GM12878 (cell line): ENCODE measurements at places on chromosomes 3 and 15. TPM values are rescaled to one million over a fixed set of nuclear protein-coding genes. Genes with fewer than 3 reads are reported as not detected.

GRCh38 chr15:64400583-64400982, 12.9 kb downstream of the TRIP4 start:
- H3K4me1 ChIP-seq, result no peaks in the 10 kb centered on the region
- H3K36me3 ChIP-seq, result peaks cover 2% of the 10 kb centered on the region
- H3K27me3 ChIP-seq, result no peaks in the 10 kb centered on the region
- no peak overlapping the region for H3K4me3 ChIP-seq
- H3K27ac ChIP-seq, result no peak overlapping the region

GRCh38 chr3:40307176-40307575, 2.3 kb upstream of the EIF1B start:
- no peak overlapping the region for H3K4me3 ChIP-seq
- H3K27ac ChIP-seq, result no peak overlapping the region
- H3K36me3 ChIP-seq, result no peaks in the 10 kb centered on the region
- DNase-seq, result no peak

DNA sequence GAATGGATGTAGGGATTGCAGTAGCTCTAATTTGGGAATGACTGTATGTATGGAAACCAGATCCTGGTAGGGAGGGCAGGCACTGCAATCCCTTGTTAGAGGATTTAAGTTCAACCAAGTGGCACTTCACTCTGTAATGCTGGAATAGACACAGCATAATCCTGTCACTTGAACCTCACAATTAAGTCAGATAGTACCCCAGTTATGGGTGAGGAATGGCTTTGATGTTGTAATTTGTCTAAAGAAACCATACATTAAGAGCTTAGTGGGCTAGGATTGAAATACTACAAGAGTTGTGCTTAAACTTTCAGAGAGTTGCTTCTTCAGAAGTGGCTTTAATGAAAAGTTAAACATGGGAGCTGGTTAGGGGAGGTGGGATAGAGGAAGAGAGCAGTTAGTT, 9.3 kb downstream of the RAB7A start:
- H3K4me3 ChIP-seq, result 0 out of 2 replicates have a peak overlapping the region, but pooled peaks have one; percentile 43
- peaks cover 13% of the 10 kb centered on the region for H3K4me1 ChIP-seq
- H3K36me3 ChIP-seq, result peaks cover 3% of the 10 kb centered on the region; the same call in 1 of the 2 replicates
- no peak for DNase-seq
- H3K27me3 ChIP-seq, result no peaks in the 10 kb centered on the region

DNA sequence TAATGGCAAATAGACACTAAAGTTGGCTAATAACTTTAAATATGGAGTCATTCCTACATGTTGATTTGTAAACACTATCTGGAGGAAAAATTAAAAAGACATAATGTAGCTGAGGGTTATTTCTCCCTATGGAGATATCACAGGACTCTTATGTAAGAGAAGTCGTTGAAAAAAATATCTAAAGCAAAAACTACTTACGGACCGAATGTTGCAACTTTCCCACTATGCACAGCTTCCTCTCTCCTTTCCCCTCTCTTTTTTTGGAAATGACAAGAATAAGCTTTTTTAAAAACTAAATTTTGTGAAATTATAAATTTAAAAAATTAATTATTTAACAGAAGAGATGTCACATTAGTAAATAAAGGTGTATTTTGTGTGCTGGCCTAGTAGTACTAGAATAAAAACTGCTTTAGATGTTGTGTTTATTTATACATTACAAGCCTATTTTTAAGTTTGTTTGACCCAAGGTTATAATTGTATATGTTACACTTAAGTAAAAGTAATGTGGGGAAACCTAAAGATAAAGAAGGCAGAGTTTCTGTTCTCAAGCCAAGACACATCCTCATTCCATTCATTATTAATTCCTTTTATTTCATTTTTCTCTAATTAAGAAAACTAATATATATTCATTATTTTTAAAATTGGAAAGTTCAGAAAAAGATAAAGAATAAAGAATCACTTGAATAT, 20.7 kb upstream of the PPARG start:
- H3K4me3 ChIP-seq, result no peak overlapping the region
- H3K27me3 ChIP-seq, result no peaks in the 10 kb centered on the region
- H3K4me1 ChIP-seq, result no peaks in the 10 kb centered on the region
- no peaks in the 10 kb centered on the region for H3K36me3 ChIP-seq
- no peak for DNase-seq

GRCh38 chr15:100681335-100681746, 79.0 kb downstream of the ASB7 start:
- H3K27me3 ChIP-seq, result no peaks in the 10 kb centered on the region
- DNase-seq, result no peak
- H3K36me3 ChIP-seq, result no peaks in the 10 kb centered on the region
- no peak overlapping the region for H3K27ac ChIP-seq
- H3K4me1 ChIP-seq, result peaks cover 3% of the 10 kb centered on the region; the same call in 1 of the 2 replicates

- H3K4me3 ChIP-seq, result no peak overlapping the region
- H3K36me3 ChIP-seq, result no peaks in the 10 kb centered on the region
- no peak for DNase-seq
These were observed 804.1 kb upstream of the LMCD1 start for GRCh38 chr3:7697548-7697947.

GRCh38 chr15:89009080-89009479, 79.2 kb upstream of the ABHD2 start:
- H3K27me3 ChIP-seq, result peaks cover 1% of the 10 kb centered on the region; the same call in 1 of the 2 replicates
- H3K27ac ChIP-seq, result no peak overlapping the region
- no peak overlapping the region for H3K4me3 ChIP-seq
- no peaks in the 10 kb centered on the region for H3K4me1 ChIP-seq
- DNase-seq, result no peak
- H3K36me3 ChIP-seq, result no peaks in the 10 kb centered on the region

DNA sequence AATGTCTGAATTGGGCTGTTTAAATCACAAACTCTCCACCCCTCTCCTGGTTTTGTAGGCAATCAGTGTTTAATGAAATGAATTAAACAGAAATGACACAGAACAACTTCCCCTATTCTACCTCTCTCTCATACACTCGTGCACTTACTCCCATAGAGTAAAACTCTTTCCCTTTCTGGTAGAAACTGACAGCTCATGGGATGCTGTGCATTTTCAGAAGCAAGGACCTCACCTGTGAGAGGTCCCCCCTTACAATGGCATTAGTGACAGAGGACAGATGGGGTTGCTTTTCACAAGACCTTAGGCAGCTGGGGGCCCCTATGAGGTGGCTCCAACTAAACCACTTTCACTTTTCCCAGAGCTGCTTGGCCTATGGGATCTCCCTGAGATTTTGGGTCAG, 31.9 kb downstream of the PARP16 start:
- no peaks in the 10 kb centered on the region for H3K27me3 ChIP-seq
- peaks cover 6% of the 10 kb centered on the region; the same call in 1 of the 2 replicates for H3K4me1 ChIP-seq
- H3K27ac ChIP-seq, result no peak overlapping the region

DNA sequence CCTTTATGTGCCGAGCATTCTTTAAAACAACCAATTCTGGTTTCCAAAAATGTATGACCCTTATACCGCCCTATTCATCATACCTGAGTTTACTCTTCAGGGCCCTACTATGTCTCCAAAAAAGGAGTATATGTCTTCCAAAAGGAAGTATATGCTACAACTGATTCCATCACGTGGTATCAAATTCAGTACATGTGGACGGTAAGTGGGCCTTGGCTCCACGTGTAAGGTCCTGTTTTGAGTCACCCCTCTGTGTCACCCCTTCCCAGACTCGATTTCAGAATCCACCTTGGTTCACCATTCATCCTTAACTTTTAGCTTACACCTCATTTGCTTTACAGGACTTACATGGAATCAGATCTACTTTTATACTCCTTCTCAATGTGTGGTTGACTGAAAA, 37.8 kb downstream of the ABHD2 start:
- no peak overlapping the region for H3K4me3 ChIP-seq
- peaks cover 9% of the 10 kb centered on the region; the same call in 1 of the 2 replicates for H3K36me3 ChIP-seq
- H3K4me1 ChIP-seq, result no peaks in the 10 kb centered on the region
- DNase-seq, result no peak
- no peaks in the 10 kb centered on the region for H3K27me3 ChIP-seq

GRCh38 chr15:84872009-84872910, 12.2 kb upstream of the SLC28A1 start:
- peaks cover under 1% of the 10 kb centered on the region for H3K27me3 ChIP-seq
- H3K4me3 ChIP-seq, result no peak overlapping the region
- no peak overlapping the region for H3K27ac ChIP-seq
- H3K36me3 ChIP-seq, result no peaks in the 10 kb centered on the region

GRCh38 chr3:65338571-65338970, 650.8 kb upstream of the ADAMTS9 start:
- H3K4me3 ChIP-seq, result no peak overlapping the region
- no peaks in the 10 kb centered on the region for H3K4me1 ChIP-seq
- no peak overlapping the region for H3K27ac ChIP-seq
- H3K36me3 ChIP-seq, result no peaks in the 10 kb centered on the region
- H3K27me3 ChIP-seq, result no peaks in the 10 kb centered on the region

GRCh38 chr3:38140326-38141172, 2.1 kb downstream of the MYD88 start:
- H3K36me3 ChIP-seq, result peaks cover 15% of the 10 kb centered on the region; the same call in 1 of the 2 replicates
- no peak for DNase-seq
- H3K27me3 ChIP-seq, result no peaks in the 10 kb centered on the region
- H3K4me3 ChIP-seq, result peak overlapping the region; percentile 98; the same call in 1 of the 2 replicates
- peaks cover 34% of the 10 kb centered on the region for H3K4me1 ChIP-seq
- H3K27ac ChIP-seq, result no peak overlapping the region

DNA sequence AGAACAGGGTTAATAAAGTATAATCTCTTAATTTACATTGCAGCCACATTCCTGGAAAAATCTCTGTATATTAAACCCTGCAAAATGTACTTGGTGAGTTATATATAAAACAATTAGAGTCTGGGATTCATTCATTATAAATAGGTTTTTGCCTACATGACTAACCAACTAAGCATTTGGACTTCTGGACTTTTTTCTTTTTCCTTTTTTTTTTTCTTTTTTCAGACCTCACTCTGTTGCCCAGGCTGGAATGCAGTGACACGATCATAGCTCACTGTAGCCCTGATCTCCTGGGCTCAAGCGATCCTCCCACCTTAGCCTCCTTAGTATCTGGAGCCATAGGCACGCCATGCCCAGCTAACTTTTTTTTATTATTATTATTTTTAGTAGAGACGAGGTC, 4.5 kb downstream of the DNAJC13 start:
- H3K36me3 ChIP-seq, result no peaks in the 10 kb centered on the region
- no peak for DNase-seq
- H3K4me1 ChIP-seq, result no peaks in the 10 kb centered on the region; the same call in none of the 2 replicates
- no peaks in the 10 kb centered on the region for H3K27me3 ChIP-seq

DNA sequence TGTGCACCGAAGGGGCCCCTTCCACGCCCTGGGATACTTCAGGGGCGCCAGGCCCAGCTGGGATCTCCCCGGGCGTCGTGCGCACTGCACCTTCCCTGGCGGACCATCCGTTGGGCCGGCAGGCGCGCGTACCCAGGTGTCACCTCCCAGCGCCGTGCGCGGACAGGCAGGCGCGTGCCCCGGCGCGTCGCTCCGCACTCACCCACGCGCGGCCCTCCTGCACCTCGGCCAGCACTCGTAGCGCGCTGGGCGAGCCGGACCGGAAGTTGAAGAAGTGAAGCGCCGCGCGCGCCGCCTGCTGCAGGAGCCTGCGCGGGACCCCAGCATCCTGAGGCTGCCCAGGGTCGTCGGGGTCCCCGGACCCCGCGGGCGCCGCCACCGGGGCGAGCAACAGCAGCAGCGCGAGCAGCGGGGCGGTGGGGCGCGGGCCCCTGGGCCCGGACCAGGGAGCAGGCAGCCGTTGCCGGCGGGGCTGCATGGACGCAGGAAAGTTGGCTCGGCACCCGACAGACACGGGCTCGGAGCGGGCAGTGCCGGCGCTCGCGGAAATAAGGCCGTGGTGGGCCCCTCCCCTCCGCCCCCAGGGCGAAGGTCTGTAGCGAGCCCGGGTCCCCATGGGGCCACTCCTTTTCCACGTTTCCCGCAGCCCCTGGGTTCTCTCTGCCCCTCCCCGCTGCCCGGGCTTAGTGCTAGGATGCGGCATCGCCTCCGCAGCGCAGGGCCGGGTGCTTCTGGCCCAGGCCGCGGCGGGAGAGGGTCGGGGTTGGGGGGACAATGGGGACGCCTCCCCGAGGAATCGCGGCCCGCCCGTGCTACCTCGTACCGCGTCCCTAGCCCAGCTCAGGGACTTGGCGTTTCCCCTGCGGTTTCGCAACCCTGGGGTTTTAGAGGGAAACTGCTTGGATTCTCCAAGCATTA, at the start of gene RARRES1:
Gene RARRES1 (minus strand): TSS at position 520 of the 918 bp plus-strand sequence. CDS start 42 bp downstream, at position 478.
- H3K27ac ChIP-seq, result no peak within 1 kb of the TSS
- H3K4me1 ChIP-seq, result peaks cover 5% of the 10 kb centered on the region
- no peaks in the 10 kb centered on the region for H3K27me3 ChIP-seq
- no peaks in the 10 kb centered on the region for H3K36me3 ChIP-seq
- peak within 1 kb of the TSS; percentile 51 for H3K4me3 ChIP-seq

DNA sequence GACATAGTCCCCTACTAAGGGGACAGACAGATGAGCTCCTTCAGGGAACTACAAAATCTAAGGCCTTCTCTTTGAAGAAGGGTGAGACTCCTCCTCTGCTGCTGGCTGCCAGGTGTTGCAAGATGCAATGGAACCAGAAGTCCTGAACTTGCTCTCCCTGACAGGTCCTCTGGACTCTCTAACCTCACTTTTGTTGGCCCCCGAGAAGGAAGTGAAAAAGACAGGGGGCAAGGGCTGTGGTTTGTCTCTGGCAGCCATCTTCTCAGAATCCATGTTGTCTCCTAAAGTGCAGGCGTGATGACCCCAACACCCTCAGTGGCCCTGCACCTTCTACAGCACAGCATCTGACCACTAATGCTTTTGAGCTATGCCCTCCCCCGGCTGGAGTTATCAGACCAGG, 292.5 kb downstream of the CHST2 start:
- no peaks in the 10 kb centered on the region for H3K36me3 ChIP-seq
- H3K4me3 ChIP-seq, result no peak overlapping the region
- no peaks in the 10 kb centered on the region for H3K27me3 ChIP-seq
- H3K4me1 ChIP-seq, result peaks cover 28% of the 10 kb centered on the region

- H3K27me3 ChIP-seq, result no peaks in the 10 kb centered on the region
- H3K36me3 ChIP-seq, result no peaks in the 10 kb centered on the region
- no peaks in the 10 kb centered on the region for H3K4me1 ChIP-seq
These were observed 45.1 kb upstream of the RSL24D1 start for GRCh38 chr15:55241891-55242290.

GRCh38 chr15:92848852-92849598, 51.1 kb upstream of the CHD2 start:
- H3K4me1 ChIP-seq, result peaks cover 24% of the 10 kb centered on the region
- H3K27ac ChIP-seq, result peak overlapping the region; percentile 66
- H3K4me3 ChIP-seq, result no peak overlapping the region
- H3K27me3 ChIP-seq, result no peaks in the 10 kb centered on the region
- H3K36me3 ChIP-seq, result no peaks in the 10 kb centered on the region

The SLMAP gene
- 39.8 and 43.8 TPM in 2 replicates for total RNA-seq

The MYH15 gene
- 0.05 and 0.13 TPM in 2 replicates for total RNA-seq

The NOX5 gene
- total RNA-seq, result not detected in 2 replicates

The CLDN1 gene
- 8.9 and 10.7 TPM in 2 replicates for total RNA-seq

The ALDH1A3 gene
- total RNA-seq, result 0.23 and 0.45 TPM in 2 replicates

The TNIK gene
- total RNA-seq, result 73.6 and 74.3 TPM in 2 replicates

The TICRR gene
- 18.8 and 21.5 TPM in 2 replicates for total RNA-seq

The NUDT16 gene
- total RNA-seq, result 13.7 and 16.1 TPM in 2 replicates

The MAPK6 gene
- 72.6 TPM in 2 replicates for total RNA-seq
